Stimulated activated CD8-positive, alpha-beta memory T cell treated with anti-CD3 and anti-CD28 coated beads, Interleukin-15, amount 100 ng/mL, for 4 hours (primary cell): ENCODE measurements at places on chromosomes 16 and 17.

- no peak for DNase-seq
These were observed 18.5 kb upstream of the ALDH3A2 start for GRCh38 chr17:19630035-19630434.

GRCh38 chr16:49338611-49339265 lies 34.9 kb upstream of the C16orf78 start:
- DNase-seq, result no peak

DNA sequence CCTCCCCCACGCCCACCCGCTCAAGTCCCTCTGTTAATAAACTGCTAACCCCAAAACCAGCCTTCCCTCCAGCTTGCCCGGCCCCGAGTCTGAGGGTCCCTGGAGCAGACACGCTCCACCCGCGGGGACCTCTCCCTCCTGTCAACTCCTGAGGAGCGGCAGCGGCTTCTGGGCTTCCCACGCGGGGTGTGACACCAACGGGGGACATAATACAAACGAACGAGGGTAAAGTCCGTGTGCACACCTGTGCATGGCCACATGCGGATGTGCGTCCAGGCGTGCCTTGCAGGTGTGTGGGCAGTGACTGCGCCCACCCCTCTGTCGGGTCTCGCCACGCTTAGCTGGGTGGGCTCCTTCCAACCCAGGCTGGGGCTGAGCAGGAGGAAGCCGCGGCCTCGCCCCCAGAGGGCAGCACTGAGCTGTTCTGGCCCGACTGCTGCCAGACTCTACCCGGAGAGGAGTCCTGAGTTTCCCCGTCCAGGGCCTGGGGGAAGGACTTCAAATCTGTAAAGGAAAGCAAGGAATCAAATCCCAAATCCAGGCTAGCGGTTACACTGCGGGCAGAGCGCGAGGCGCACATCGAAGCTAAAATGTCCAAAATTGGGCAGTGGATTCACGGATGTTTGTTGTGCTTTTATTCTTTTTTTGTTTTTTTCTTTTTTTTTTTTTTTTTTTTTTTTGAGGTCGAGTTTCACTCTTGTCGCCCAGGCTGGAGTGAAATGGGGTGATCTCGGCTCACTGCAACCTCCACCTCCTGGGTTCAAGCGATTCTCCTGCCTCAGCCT lies 24.2 kb upstream of the KRT17 start:
- DNase-seq, result peak; percentile 57

- DNase-seq, result no peak
These were observed 877 bp upstream of the BCL7C start for GRCh38 chr16:30894540-30895368.

DNA sequence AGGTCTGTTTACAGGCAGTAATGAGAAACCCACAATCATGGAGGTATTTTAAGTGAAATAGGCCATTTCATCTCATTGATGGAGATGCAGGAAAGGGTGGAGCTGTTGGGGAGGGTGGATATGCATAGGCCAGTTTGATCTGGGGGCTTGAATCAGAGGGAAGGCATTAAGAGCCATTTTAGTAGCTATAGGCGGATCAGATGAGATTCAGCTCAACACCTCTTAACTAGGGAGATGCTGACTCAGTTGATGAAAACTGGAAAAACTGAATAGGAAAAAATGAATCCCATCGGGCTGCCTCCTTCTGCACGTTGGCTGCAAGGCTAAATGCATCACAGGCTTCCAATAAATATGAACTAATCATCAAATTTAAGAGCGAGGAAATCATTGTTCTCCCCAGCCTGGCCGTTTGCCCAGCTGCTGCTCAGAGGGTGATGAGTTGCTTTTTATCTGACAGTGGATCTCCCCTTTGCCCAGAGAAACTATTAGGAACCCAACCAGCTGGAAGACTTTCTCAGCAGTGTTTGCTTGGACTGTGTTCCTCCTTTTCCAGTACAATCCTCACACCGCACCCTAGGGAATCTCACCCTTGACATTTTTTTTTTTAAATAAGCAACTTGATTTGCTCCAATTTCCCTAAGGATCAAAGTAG lies 149.6 kb downstream of the SOX9 start:
- DNase-seq, result no peak

GRCh38 chr17:2946144-2946543 lies 117.3 kb downstream of the OR1D5 start:
- DNase-seq, result no peak

- no peak for DNase-seq
These were observed 51.7 kb downstream of the SNX11 start for GRCh38 chr17:48159232-48159631.

- no peak for DNase-seq
These were observed 115.9 kb downstream of the KATNIP start for GRCh38 chr16:27665881-27666280.

DNA sequence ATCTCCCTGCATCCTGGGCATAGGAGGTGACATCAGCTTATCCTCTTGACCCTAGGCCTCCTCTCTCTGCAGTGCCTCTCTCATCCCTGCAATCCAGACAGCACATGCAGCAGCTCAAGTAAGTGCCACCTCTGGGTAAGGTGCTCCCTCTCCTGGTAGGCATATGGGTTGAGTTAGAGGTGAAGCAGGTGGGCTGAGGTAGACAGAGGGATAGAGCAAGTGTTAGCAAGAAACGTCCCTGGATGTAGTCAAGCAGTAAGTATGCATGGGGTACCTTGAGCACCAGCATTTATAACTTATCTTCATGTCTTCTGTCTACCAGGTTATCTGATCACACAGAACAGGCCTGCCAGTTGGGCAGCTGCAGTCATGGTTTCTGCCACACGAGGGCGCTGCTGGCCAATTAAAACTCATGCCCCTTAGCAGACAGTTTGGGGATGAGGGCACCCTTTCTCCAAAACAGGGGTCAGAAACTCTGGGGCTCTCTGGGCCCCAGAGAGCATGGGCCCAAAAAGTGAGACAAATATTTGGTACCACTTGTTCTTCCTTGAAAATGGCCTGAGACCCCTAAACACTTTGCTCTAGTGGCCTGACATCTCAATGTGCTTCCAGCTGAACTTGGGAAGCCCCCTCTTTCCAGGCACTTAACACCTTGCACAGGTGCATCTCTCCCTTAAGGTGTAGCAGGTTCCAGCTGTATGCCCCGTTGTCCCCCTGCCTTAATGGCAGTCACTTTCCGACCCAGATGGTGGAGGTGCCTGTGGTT lies 59.8 kb downstream of the NEUROD2 start:
- peak; percentile 29 for DNase-seq

DNA sequence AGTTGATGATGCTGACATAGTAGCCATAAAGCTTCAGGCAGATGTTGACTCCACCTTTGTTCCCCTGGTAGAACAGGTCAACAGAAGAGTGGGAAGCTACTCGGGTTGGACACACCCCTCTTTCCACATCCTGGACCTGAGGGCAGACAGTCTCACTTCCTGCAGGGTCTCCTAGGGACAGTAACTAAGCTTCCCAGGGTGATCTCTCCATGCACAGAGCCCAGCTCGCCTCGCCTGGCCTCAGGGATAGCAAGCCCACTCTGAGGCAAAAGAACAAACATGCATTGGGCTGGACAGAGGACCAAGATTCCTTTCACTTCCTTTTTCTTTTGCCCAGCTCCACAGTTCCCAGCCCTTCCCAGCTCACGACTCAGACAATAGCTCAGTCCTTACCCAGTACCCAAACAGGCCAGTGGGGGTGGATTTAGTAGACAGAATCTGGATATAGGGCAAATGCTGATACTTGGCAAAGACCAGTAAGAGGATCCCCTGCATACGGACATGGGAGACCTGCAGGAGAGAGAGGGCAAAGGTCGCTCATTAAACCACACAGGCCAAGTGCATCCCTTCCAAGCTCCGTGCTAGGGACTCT lies 7.0 kb downstream of the INPP5K start:
- DNase-seq, result no peak

DNA sequence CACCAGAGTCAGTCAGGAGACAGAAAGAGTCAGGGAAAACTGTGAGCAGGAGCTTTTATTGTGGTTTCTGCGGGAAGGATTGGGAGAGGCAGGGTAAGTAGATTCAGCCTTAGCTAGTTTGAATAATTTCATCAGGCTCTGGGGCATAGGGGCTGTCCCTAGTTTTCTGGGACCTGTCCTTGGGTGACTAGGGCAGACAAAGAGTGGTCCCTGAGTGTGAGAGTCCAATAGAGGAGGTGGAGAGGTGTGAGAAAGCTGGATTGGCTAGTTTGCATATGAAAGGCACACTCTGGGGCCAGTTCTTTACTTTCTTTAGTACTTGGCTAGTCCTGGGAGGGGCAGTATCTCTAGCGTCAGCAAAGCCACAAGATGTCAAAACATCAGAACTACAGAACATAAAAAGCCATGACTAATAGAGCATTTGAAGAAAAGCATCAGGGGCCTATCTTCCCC lies 255.6 kb downstream of the HS3ST3A1 start:
- no peak for DNase-seq

DNA sequence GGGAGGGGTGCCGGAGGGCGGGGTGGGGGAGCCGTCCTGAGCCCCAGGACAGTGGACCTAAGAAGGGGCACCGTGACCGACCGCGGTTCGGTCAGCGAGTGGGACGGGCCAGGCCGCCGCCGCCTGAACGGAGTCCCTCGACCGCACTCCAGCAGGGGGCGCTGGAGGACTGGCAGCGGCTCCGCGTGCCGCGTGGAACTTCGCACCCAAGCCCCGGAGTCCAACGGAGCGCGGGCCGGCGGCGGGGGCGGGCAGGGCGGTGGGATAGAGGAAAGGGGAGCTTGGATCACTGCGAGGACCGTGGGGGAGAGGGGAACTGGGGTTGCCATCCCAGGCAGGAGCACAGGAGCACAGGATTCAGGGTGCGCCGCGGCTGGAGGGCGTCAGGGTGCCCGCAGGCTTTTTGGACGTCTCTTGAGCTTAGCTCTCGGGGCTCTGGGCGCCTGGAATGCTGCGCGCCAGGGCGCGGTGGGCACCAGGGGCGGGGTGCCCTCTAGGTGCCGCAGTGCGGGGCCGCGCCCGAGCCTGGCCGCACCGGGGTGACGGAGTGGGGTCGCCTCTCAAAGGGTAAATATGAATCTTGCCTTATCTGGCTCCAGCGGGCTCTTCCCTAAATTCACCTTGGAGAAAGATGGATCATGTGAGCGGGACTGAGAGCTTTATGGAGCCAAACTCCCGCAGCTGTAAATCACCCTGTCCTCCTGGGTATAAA lies 379 bp upstream of the OTOP2 start:
- peak; percentile 33 for DNase-seq

DNA sequence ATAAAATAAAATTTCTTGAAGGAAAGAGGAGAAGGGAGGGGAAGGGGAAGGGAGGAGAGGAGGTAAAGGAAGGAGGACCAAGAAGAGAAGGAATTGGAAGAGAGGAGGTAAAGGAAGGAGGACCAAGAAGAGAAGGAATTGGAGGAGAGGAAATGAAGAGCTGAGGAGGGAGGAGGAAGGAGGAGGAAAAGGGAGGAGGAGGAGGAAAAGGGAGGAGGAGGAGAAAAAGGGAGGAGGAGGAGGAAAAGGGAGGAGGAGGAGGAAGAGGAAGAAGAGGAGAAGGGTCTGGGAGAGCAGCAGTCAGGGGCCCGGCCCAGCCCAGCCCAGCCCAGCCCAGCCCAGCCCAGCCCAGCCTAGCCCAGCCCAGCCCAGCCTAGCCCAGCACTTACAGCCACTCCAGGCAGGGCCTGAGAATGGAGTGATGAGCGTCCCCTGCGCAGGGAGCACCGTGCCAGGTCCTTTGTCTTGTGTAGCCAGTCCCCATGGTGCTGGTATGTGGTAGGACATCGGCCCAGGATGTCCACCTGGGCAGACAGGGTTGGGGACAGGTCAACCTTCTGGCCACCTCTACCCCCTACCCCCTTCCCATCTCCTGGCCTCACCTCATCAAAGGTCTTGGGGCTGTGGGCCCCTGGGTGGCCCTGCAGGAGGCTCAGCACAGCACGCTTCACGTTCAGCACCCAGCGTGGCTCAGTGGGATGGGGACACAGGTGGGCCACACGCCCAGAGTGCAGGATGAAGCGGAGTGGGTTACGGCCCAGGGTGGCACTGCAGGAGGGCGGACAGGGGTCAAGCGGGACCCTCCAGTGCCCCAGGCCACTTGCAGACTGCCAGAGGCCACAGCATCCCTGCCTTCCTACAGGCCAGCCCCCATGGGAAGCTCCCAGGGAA lies 70.9 kb downstream of the LITAF start:
- DNase-seq, result no peak

GRCh38 chr17:78268191-78268874 lies 36.9 kb downstream of the TMEM235 start:
- DNase-seq, result no peak

DNA sequence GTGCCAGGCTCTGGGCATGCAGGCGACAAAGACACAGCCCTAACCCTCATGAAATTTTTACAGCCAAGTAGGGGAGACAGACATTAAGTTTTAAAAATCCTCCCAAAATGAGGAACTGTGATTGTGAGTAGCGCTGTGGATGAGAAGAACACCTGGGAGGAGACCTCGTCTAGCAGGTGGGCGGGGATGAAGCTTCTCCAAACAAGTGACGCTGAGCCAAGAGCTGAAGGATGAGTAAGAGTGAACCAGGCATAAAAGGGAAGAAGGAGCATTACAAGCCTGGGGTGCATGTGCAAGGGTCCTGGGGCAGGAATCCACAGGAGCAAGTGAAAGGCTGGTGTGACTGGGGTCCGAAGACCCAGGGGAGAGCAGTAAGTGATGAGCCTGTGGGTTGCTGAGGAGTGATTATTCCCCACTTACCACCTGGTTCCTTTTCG lies 149.4 kb upstream of the HS3ST2 start:
- DNase-seq, result no peak

DNA sequence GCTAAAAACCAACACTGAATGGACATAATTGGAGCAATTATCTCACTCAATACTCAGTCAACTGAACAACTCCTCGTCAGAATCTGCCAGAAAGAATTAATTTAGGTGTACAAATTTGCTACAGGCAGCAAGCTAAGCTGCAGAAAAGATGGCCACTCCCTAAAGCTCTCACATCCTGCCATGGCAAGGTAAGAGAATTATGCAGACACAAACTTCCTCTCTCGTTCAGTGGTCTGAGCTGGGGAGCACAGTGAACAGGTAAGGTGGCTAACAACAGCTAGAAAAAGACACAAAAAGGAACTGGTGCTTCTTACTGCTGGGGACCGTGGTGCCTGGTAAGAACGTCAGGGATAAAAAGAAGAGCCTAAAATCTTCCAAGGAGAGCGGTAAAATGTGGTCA lies 74.9 kb upstream of the BCAR1 start:
- DNase-seq, result no peak

DNA sequence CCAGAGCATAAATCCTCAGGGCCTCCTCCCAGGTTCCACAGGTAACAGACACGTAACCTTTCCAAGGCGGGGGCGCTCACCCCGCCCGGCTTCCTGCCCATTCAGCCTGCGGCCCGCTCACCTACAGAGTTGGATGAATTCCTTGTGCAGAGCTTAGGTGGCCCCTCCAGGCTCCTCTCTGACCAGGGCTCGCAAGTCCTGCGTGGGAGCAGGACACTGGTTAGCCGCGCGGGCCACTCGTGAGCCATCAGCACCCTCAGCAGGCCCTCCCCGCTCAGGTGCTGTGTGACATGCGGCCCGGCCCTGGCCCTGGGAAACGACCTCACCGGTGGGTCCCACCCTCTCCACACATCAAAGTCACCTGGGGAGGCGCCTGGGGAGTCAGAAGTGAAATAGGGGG lies 528 bp downstream of the TERB1 start:
- no peak for DNase-seq

GRCh38 chr17:59680314-59680713 lies 26.9 kb downstream of the PTRH2 start:
- no peak for DNase-seq
